ENCODE measurements at places on chromosomes 7 and 10.

- DNase-seq: no peak
Measured at GRCh38 chr7:140732416-140732815, 35.9 kb downstream of the NDUFB2 start.

GRCh38 chr10:7210516-7210915 lies 200.3 kb downstream of the SFMBT2 start:
- no peak for DNase-seq

DNA sequence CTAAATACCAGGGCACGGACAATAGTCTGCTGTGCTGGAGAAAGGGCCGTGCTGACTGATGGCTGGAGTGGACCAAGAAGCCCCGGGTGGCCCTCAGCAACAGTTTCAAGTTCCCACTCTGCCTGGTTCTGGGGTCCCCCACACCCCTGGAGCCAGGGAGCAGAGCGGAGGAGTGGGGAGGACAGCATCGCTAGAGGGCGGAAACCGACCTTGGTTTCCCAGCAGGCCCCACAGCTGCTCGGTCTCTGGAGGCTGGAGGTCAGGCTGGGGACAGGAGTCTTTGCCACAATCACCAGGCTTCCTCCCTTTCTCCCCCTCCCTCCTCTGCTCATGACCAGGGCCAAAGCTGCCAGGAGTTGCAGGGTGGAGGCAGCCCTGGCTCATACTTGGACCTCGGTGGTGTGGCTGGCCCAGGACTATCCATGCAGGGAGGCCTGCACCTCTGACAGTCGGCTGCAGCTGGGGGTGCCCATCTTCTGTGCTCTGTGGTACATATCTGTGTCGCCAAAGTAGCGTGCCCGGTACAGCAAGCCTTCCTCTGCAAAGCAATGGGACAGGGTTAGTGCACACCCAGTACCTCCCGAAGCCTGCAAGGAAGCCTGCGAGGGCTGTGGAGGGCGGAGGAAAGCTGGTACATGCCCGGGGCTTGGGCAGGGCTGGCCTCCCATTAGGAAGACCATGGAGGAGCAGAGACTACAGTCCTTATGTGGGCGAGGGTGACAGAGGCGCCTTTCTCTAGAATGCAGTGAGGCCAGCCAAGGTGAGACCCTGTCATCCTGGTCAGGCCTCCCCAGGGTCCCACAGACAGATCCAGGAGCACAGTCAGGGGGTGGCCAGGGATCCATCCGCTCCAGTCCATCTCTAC lies 19.1 kb downstream of the DNAJB12 start:
- DNase-seq: peak; percentile 82

DNA sequence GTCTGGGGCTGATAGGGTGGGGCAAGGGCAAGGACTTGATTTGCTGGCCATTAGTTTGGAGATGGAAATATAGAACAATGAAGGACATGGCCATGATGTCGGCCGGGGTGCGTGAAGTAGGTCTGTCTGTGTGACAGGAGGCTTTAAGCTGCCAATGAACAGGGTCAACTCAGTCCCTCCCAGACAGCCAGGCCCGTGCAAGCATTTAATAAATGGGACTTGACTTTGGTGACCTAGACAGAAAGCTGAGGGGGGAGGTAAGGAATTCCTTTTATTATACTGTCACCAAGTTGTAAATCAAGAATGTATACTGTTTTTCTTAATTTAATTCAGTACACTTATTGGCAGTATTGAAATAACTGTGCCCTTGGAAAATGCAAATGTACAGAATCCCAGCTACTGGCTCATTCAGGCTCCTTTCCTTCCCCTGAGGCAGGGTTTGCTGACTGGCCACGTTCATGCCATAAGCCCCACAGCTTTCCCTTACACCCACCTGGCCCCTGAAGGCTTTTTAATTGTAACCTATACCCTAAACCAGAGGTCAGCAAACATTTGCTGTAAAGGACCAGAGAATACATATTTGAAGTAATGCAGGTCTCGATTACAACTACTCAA lies 87.2 kb downstream of the WIPF3 start:
- no peak for DNase-seq

- no peak for DNase-seq
Measured at GRCh38 chr10:95214793-95215192, 20.8 kb downstream of the ACSM6 start.
